ENCODE measurements at places on chromosomes 2 and 18.

DNA sequence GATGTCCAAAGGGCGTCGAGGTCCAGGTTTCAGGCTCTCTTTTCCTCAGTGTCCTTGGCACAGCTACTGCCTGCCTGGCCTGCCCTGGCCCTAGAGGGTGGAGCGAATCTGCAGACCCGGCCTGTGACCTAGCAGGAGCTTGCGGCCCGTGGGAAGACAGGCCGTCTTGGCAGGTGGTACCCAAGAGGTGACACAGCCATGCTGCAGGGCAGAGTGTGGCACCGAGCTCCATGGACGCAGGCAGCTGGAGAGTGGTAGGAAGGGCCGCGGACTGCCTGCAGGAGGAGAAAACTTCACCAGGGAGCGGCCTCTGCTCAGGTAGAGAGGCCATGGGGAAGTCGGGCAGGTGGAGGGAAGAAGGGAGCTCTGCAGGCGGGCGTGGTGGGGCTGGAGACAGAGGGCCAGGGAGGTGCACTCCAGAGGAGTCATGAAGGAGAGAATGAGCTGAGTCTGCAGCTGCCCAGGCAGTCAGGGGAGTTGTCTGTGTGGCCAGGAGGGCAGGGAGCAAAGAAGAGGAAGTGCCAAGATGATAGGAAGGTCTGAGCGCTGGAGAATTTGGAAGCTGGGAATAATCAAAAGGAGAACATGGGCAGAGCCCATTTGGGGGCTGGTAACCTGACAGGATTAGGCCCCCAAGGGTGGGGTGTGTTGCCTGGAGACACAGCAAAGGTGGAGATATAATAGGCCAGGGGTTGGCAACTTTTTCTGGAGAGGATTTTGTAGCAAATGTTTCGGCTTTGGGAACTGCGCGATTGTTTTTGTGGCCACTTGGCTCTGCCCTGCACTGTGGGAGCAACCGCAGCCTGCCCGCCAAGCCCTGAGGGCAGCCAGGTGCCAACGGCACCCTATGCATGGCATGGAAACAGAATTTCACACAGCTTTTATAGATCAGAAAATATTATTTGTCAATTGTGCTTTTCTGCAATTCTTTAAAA lies 154.4 kb upstream of the PXDN start:
- DNase-seq: no peak

GRCh38 chr2:105525201-105525600 lies 126.3 kb upstream of the FHL2 start:
- no peak for DNase-seq

DNA sequence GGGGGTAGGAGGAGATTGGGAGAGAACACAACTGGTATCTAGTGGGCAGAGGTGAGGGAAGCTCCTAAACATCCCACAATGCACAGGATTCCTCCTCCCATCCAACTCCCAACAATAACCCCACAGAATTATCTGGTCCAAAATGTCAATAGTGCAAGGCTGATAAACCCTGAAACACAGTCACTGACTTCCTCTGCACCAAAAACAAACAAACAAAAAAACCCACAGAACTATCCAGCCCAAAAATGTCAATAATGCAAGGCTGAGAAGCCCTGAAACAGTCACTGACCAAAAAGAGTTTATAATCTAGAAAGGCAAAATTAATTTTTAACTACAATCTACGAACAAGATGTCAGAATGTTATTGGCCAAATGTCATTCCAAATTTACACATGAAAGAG lies 9.8 kb downstream of the TMX3 start:
- no peak for DNase-seq

DNA sequence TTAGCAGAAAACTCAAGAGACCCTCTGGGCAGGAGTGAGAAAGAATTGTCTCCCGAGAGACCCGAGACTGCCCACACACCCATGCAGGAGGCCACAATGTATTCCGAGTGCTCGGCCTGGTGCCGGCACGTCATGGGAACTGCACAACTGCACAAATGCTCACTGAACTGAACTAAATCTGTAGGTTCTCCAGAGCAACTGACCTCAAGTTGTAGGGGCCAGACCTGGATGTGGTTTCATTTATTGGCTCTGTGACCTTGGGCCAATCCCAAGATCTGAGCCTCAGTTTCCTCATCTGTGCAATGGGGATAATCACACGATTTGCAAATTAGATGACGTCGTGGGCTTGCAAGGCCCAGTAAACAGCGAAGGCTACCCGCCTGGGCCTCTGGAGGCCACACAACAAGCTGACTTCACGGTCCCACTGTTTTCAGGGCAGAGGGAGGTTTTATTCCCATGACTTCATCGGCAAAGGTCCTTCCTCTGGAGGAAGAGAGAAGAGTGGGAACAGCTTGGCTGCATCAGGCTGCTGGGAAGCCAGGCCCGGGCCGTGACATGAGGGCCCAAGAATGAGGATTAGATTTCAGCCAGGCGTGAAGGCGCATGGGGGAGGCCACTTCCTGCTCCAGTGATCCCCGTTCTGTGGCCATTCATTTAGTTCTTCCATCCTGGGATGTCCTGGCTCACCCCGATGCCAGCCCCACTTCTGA lies 3.6 kb upstream of the ERFE start:
- no peak for DNase-seq

DNA sequence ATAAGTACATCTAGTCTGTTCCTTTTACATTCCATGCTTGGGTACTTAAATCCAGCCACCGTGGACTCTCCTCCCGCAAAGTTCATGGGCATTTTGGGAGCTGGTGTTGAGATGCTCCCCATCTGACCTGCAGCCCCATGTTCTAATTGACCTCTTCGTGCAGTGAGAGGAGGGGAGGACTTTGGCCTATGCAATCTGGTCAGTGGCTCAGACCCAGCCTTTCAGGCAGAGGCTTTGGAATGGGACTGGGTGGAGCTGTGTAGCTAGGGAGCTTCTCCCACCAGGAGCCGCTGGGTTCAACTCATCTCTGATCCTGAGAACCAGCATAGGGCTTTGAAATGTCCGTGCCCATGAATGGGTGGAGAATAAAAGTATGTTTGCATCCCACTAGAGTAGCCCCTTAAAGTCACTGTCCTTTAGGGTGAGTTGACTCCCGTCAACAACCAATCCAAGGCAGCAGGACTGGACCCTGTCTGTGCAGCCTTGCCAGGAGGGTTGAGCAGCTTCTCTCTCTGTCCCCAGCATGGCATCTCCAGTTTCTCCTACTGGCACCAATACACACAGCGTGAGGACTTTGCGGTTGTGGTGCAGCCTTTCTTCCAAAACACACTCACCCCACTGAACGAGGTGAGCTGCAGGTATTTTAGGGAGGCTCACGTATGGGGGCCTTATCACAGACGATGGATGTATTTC lies 120.0 kb upstream of the PPP1CB start:
- DNase-seq: no peak

GRCh38 chr2:30346471-30347169 lies 100.4 kb upstream of the LCLAT1 start:
- DNase-seq: no peak

DNA sequence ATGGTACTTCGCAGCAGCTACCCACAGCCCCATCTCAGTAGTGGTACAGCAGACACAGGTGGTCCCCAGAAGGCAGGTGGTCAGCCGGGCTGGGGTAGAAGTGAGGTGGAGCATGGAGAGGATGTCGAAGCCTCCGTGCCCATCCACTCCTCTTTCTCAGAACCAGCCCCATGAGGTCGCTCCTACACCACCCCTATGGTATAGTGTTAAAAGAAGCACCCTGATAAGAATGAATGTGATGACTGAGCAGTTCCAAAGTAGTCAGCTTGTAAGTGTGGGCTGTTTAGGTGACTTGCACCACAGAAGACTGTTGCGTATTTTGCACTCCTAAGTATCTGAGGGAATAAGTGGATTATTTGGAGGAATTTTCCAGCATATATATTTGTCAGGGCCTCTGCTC lies 111.3 kb downstream of the WDSUB1 start:
- DNase-seq: no peak

- no peak for DNase-seq
These were observed 486 bp upstream of the GPR39 start for GRCh38 chr2:132415915-132416722.

DNA sequence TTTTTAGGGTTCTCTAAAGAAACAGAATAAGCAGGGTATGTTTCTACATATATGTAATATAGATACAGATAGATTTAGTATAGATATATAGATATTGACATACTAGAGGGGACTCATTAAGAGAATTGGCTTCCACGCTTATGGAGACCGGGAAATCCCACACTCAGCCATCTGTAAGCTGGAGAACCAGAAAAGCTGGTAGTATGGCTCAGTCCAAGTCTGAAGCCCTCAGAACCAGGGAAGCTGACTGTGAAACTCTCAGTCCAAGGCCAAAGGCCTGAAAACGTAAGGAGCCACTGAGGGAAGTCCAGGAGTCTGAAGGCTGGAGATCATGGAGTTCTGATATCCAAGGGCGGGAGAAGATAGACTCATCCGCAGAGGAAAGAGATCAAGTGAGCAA lies 441.3 kb upstream of the CDH20 start:
- no peak for DNase-seq

- DNase-seq: no peak
These were observed 26.2 kb downstream of the INPP4A start for GRCh38 chr2:98470851-98471255.

GRCh38 chr18:24983566-24984139 lies 368.3 kb downstream of the ZNF521 start:
- DNase-seq: no peak

DNA sequence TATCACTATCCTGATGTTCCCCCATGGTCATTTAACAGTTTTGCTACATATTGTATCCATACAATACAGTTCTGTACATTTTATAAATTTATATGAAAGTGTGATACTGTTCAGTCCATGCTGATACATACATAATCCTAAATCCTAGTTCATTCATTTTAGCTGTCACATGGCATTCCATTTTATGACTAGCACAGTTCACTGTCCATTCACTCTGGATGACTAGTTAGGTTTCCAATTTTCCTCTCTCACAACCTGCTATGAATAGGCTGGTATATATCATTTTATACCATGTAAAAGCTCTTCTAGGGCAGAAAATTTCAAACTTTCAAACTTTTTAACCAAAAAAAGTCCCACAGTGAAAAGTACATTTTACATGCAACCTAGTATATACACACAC lies 15.2 kb downstream of the SMAD2 start:
- no peak for DNase-seq

- no peak for DNase-seq
These were observed 148.4 kb downstream of the DOCK10 start for GRCh38 chr2:224893848-224894247.

DNA sequence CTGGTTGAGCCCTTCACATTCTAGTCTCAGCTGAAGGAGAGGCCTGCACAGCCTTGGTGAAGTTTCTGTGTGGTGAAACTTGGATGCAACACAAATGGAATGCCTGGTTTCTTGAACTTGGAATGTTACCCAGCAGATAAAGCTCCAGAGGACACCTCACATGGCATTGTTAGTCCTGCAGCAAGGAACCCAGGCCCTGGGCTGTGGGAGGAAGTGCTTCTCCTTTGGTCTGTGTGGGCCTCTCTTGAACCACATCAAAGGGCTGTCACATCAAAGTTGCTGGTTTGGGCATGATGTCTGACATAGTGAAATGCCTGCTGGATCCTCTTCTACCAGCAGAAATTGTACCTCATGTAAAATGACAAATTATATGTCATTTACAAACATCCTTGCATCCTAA lies 198.5 kb downstream of the FHOD3 start:
- DNase-seq: no peak

GRCh38 chr2:187034434-187034833 lies 185.5 kb upstream of the ZSWIM2 start:
- DNase-seq: no peak

GRCh38 chr2:65443509-65444186 lies 11.2 kb upstream of the SPRED2 start:
- no peak for DNase-seq

DNA sequence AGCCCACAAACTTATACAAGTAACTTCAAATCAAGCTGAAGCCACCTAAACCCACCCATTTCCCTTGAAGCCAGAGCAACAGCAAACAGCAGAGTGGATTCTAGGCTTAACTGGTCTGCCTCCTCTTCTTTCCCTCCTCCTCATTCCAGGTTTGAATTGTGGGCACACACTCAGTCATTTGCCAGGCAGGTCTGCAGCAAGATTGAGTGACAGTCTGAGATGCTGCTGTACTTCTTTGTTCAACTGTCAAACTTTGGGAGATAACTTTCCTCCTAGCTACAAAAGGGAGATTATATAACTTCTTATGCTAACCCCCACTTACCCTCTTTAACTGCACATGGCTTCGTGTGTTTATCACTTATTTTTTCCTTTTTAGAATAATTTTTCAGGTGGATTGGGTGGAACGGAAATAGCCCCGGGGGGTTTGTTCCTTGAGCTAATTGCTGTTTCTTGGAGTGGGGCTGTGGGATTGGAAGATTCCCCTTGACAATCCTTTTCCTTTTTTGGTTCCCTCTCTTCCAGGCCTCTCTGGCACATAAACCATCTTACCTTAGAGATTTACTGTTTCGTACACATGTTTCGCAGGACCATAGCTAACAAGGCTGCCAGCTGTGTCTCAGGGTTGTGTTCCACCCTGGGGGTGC lies 55.0 kb downstream of the RNF144A start:
- DNase-seq: no peak

DNA sequence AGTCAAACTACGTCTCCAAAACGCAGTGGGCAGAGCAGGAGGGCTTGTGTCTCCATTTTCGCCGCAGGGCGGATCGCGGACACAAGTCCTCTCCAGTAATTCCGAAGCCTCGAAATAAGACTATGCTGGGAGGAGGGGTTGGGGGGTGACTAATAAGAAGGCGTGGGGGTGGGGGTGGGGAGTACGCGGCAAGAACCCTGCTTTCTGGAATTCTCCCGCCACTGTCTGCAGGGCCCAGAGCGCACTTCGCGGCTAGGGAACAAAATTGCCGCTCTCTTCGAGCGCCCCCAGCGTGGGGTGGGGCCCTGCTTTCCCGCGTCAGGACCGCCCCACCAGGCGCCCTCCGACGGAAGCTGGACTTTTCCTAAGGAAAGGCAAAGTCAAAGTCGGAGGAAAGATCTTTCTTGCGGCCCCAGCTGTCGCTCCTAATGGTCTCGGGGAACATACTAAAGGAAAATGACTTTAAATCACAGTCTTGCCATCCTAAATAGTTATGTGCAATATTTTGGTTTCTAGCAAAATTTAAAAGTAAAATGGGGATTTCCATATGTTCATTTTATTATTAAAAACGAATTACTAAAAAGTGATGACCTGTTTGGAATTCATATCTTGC lies 11.9 kb downstream of the NR4A2 start:
- no peak for DNase-seq

DNA sequence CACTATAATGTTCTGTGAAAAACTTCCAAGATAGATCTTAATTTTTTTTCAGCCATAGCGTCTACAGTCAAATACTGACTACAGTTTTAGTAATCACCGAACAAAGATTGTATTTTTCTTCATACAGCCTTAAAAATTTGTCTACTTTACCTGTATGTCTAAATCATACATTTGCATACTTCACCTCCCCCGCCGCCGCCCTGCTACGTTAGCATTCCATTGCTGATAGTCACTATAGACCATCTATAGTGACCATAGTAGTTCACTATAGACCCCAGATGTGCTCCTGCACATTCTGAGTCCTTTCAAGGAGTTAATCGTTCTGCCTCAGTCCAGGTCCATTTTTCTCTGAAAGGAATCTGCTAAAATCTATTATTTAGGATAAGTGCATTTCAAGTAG lies 325.0 kb downstream of the CCDC178 start:
- no peak for DNase-seq

DNA sequence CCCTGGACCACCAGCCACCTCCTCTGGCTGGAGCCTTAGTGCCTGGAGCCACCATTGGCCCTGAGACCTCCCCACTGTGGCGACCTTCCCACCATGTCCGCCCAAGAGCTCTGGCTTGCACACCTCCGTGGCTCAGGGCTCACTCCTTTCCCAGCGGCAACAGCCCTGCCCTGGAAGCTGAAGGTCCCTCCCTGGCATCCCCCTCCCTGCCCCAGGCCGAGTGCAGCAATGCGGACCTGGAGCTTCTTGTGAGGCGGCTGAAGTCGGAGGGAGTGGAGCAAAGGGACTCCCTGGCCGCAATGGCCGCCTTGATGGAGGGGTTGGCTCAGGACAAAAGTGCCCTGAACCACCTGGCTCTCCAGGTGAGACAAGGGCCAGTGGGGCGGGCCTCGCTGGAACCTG lies 28.6 kb downstream of the CROCC2 start:
- DNase-seq: no peak

Data from NK-92 treated with Interleukin-12 subunit alpha and Interleukin-12 subunit beta, amount 100 ng/mL, for 24 hours (cell line).